ENCODE measurements at places on chromosomes 5 and 9. TPM values are rescaled to one million over a fixed set of nuclear protein-coding genes. Genes with fewer than 3 reads are reported as not detected.

The ANKRD18B gene
- total RNA-seq: 3.9 TPM

- DNase-seq: no peak
Observed at GRCh38 chr9:133701321-133701980, 36.7 kb downstream of the SARDH start.

GRCh38 chr5:6166698-6167394, 211.5 kb downstream of the MED10 start:
- no peak for DNase-seq

GRCh38 chr9:3898461-3899218, 372.8 kb upstream of the RFX3 start:
- no peak for DNase-seq

All from pulmonary artery endothelial cell (primary cell).